Fibroblast of lung (primary cell): ENCODE measurements at places on chromosomes 5 and 9.
A peak's percentile ranks its signal among the peaks of the same experiment; 100 is the strongest.

DNA sequence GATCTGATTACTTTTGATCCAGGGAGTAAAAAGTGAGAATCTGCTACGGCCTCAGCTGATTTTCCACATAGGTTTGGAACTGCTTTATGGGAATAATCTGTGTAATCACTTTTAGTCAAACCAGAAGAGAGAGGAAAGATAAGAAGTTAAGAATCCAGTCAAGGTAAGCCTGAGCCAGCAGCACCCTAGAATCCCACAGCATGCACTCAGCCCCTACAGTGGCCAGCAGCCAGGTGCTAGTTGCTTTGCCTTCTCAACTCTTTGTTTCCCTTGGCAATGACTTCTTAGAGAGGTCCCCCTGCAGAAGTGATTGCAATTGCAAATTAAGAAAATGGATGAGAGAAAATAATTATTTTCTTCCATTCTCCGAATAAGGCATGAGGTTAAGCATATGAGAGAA, 59.7 kb upstream of the TMED7 start:
- DNase-seq, result peak; percentile 50

- DNase-seq, result no peak
Observed at GRCh38 chr5:132498152-132498551, 7.6 kb upstream of the IRF1 start.

GRCh38 chr9:23556459-23556858, 269.6 kb downstream of the ELAVL2 start:
- no peak for DNase-seq

- DNase-seq, result peak; percentile 88
Observed at GRCh38 chr9:124659099-124659659, 111.9 kb downstream of the NR6A1 start.

- no peak for DNase-seq
Observed at GRCh38 chr5:80109646-80110478, 74.7 kb downstream of the THBS4 start.

DNA sequence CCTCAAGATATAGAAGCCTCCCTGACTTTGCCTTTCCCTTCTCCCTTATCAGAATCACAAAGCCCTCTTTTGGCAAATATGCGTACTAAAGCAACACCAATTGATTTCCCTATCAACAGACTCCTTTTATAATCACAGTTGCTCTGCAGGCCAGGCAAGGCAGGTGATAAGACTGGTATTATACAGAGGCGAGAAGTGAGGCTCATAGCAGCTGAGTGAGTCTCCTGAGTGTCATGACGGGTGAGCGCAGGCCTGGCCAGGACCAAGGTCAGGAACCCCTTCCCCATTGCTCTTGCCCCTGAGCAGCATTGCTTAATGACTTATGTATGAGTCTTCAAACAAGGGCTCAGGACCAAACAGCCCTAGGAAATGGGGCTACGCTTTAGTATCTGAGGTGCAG, 70.8 kb downstream of the FBXO38 start:
- no peak for DNase-seq

DNA sequence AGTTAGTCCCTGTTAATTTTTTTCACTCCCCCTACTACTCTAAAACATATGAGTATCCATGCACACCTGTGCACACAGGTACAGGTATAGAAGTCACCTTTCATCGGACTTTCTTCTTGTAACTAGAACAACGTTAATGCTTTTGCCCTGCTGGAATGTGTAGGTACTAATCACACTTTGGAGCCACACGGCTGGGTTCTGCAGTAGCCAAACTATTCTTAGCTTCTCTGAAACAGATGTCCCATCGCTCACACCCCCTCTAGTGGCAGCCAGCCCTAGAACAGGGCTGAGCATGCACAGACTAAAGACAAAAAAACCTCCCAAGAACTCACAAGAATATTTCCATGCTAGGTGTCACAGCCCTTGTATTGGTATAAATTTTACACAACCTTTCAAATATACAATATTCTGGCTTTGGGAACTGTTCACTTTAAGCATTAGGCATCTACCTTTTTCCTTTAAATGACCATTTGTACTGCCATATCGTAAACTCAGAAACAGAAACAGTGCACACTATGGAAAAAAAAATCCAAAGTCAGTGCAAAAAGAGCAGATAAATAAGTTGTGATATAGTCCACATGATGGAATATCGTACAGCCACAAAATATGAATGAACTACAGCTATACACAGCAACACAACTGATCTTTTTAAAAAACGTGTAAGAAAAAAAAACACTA, 64.0 kb downstream of the RETREG1 start:
- peak; percentile 58 for DNase-seq

- no peak for DNase-seq
Observed at GRCh38 chr5:16944816-16945562, 8.9 kb upstream of the MYO10 start.

- DNase-seq, result no peak
Observed at GRCh38 chr5:180619563-180619915, 28.2 kb upstream of the SCGB3A1 start.

DNA sequence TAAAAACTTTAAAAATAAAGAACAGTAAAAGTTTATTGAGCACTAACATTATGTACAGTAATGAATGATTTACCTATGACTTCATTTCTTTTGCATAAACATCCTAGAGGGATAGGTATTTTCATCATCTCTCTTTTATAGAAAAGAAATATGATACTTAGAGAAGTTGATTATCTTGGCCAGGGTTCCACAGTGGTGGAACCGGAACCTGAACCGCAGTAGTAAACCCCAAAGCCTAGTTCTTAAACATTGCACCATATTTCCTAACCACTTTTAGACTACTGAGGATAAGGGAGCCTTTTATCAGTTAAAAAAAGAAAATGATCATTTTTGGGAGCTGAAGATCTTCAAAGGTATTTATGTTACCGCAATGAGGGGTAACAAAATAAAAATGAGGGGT, 205.7 kb upstream of the SGCD start:
- DNase-seq, result peak; percentile 53

DNA sequence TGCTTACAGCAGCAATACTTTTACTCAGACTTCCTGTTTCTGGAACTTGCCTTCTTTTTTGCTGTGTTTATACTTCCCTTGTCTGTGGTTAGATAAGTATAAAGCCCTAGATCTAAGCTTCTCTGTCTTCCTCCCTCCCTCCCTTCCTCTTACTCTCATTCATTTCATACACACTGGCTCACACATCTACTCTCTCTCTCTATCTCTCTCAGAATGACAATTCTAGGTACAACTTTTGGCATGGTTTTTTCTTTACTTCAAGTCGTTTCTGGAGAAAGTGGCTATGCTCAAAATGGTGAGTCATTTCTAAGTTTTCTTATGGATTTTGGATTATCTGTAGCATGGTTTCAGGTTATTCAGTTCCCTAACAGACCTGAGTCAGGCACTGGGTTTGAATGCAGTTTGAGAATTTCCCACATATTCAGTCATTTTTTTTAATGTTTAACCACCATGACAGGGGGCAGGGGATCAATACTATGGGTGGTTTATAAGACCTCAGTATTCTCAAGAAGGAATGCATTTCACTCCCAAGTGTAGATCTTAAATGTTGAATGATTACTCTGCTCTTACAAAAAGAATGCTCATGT, at the start of gene IL7R:
Gene IL7R (plus strand): TSS at position 127 of the 587 bp plus-strand sequence. CDS start 87 bp downstream, at position 214.
- DNase-seq, result peak; percentile 75

- DNase-seq, result no peak
Observed at GRCh38 chr5:32465076-32465475, 20.5 kb upstream of the ZFR start.

GRCh38 chr5:56161927-56162326, 71.2 kb downstream of the ANKRD55 start:
- no peak for DNase-seq

DNA sequence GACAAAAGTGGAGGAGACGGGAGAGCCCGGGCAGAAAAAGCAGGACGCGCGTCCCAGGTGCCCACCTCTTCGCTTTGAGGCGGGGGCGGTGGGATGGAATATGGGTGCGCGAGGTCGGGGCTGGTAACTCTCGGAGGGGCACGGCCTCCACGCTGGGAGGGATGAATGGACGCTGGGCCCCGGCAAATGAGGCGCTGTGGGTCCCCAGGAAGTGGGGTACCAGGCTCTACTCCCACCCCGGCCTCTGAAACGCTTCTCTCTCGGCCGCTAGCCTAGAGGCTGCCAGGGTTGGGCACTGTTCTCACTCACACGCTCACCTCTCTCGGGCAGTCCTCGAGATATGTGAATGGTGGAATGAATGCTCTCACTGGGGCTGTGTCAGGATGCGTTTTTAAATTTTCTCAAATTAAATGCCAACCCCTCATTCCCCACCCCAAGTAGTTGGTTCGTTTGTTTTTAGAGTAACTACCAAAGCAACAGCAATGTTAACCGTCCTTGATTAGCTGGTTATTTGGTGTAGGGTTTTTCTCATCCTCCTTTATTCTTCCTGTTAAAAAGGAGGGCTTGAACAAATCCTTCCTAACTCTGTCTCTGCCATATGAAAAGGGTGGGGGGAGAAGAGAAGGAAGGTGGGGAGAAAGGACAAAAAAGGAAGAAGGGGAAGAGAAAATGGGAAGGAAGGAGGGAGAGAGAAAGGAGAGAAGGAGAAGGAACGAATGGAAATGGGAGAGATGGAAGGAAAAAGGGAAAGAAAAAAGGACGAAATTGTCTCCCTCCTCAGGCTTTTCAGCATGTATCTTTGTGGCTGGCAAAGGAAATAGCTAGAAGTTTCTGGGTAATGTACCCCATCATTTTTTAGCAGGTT, 1.3 kb upstream of the EBF1 start:
- no peak for DNase-seq

DNA sequence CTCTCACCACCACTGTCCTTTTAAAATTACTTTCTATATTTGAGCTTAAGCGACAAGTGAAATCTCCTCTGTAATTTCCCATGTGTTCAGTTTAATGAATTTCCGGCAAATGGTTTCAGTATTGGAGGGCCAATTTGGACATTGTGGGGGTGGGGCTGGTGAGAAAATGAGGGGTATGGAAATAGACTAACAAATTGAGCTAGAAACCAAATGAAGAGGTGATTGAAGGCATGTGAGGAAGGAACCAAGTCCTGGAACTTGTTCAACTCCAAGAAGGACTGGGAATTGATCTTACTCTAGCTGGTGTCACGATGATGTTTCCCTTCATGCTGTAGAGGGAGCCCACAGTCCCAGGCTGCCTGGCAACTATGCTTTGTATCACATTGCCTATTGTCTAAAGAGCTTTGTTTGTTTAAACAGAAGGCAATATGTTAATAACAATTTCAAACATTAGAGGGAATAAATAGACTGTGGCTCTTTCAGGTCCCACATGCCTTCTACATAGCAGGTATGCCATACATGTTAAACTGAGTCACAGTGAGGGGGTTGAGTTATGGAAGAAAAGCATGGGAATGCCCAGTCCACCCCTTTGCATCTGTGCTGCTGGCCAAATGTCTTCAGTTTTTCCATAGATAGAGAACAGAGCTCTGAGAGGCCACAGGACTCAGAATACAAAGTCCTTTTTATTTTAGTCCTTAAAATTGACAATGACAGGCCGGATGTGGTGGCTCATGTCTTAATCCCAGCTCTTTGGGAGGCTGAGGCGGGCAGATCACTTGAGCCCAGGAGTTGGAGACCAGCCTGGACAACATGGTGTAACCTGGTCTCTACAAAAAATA, 25.0 kb upstream of the MATR3 start:
- DNase-seq, result no peak

GRCh38 chr5:100832252-100833230, 70.5 kb downstream of the ST8SIA4 start:
- DNase-seq, result no peak

DNA sequence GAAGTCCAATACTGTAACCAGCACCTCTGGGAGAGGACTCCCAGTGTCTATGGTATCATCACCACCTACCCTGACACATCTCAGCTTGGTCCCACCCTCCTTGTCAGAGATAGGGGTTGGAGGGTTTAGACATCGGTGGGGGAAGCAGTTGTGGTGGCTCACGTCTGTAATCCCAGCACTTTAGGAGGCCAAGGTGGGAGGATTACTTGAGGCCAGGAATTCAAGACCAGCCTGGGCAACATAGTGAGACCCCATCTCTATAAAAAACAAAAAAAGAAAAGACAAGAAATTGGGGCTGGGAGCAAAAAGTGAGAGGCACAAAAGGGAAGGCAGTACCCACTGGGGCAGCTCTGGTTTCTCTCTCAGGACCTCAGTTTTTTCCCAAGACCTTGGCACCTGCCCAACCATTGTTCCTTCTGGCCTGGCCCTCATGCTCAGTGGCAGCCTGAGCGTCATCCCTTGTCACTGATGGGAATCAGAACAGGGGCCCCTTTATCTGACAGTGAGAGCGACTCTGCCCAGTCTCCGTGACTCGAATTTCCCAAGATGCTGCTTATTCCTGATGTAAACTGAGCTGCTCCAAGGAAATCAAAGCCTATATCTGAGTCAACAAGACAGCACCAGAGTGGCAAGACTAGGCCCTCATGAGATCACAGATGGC, 80.5 kb upstream of the HSPA9 start:
- no peak for DNase-seq

DNA sequence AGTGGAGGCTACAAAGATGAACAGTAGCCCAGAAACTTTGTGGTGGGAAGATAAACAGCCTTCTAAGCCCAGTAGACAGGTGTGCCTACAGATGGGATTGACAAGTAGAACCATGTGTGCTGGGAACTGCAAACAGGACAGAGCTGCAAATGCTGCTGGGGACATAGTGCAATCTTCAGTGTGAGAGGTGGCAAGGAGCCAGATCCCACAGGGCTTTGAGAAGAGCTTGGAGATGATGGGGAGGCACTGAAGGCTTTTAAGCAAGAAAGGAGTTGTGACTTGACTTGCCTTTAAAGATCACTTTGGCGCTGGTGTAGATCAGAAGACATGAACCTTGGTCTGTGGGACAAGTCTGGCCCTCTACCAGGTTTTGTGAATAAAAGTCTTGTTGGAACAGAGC, 675.2 kb downstream of the ACTL7B start:
- peak; percentile 18 for DNase-seq

GRCh38 chr9:38408719-38409118, 15.5 kb downstream of the IGFBPL1 start:
- DNase-seq, result no peak

DNA sequence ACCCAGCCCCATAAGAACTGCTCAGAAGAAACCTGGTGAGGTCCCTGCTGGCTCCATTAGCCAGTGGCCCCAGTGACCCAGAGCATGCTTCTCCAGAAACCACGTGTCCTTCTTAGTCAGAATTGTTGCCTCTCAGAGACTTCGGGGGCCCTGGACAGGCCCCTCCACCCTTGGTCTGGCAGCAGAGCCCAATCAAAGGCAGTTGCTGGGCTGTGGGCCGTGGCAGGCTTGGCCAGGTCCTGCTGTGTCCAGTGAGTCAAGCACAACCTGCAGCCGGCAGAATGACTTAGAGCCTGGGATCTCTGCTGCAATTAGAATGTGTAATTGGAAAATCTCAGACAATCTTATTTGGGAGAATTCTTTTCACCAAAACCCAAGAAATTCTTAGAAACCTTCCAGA, 502.0 kb upstream of the KLF4 start:
- DNase-seq, result no peak

DNA sequence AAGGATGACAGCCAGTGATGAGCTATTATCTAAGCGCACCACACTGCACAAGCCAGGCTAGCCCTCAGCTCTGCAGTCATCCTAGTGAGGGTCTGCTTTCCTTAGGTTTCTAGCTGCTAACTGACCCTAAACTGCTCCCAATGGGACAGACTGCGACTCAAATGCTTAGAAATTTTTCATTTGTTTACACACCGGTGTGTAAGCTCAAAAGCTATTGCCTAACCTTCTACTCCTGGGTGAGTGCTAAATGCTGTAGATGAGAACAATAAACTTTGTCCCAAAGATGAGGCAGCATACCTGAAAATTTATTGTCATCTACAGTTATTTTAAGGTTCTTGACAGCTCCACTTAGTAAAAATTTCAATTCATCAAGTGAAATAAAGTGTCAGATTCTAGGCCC, 311.4 kb downstream of the TMEM167A start:
- no peak for DNase-seq

GRCh38 chr5:175113947-175114346, 330.0 kb downstream of the DRD1 start:
- no peak for DNase-seq

GRCh38 chr9:123998970-123999621, 12.5 kb upstream of the LHX2 start:
- DNase-seq, result no peak
